ENCODE measurements at places on chromosomes 2 and 18.

DNA sequence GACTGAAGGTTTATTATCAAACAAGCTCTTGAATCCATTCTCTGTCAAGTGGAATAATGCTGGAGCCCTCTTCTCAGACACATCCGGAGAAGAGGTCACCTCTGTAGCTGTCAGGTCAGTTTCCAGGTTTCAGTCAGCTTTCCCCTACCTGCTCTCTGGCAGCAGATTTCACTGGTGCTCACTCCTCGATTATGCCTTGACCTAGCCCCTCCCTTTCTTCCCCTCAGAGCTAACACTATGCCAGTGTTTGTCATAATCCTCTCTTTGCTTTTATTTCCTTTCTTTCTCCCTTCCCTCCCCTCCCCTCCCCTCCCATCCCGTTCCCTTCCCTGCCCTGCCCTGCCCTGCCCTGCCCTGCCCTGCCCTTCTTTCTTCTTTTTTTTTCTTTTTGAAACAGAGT, 22.5 kb upstream of the PLEKHM3 start:
- no peak for DNase-seq

DNA sequence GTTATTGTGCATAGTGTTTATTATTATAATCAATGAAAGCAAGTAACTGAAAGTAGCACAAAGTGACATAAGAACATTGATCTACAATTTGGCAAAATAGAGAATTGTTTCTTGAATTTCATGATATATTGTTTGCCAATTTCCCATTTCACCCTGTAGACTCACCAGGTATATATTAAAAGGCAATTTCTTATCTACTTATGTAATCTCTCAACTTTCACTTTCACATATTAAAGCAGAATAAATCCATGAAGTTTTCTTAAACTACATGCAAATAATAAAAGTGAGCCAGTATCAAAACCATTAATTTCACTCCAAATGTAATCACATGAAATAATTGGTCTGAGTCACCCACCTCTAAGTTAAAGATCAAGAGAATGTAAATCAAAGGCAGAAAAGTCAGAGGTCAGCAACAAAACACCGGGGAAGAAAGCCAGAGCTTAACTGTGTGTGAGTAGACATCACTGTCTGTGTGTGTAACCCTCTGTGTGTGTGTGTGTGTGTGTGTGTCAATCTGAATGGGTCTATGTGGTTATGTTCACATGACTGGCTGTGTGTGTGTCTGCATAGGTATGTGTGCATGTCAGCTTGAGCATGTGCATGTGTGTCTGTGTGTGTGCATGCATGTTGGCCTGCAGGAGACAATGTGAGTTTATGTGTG, 44.1 kb downstream of the ZNF385B start:
- DNase-seq = no peak

GRCh38 chr2:63569740-63570139, 18.5 kb downstream of the WDPCP start:
- no peak for DNase-seq

DNA sequence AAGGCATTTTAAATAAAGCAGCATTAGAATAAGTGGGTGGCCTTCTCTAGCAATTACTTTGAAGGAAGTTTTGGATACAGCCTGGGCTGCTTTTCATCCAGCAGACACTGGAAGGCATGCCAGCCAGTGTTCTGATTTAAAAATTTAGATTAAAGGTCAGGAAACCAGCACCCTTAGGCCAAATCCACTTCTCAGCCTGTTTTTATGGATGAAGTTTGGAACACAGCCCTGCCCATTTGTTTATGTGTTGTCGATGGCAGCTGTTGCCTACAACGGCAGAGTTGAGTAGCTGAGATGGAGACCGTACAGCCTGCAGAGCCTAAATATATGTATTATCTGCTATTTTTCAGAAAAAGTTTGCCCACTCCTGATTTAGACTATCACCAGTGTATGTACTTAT, 313.6 kb upstream of the ACVR2A start:
- no peak for DNase-seq

GRCh38 chr2:47945046-47945781, 38.9 kb upstream of the FBXO11 start:
- no peak for DNase-seq

GRCh38 chr18:49193252-49193651, 242.5 kb upstream of the SMAD7 start:
- no peak for DNase-seq

DNA sequence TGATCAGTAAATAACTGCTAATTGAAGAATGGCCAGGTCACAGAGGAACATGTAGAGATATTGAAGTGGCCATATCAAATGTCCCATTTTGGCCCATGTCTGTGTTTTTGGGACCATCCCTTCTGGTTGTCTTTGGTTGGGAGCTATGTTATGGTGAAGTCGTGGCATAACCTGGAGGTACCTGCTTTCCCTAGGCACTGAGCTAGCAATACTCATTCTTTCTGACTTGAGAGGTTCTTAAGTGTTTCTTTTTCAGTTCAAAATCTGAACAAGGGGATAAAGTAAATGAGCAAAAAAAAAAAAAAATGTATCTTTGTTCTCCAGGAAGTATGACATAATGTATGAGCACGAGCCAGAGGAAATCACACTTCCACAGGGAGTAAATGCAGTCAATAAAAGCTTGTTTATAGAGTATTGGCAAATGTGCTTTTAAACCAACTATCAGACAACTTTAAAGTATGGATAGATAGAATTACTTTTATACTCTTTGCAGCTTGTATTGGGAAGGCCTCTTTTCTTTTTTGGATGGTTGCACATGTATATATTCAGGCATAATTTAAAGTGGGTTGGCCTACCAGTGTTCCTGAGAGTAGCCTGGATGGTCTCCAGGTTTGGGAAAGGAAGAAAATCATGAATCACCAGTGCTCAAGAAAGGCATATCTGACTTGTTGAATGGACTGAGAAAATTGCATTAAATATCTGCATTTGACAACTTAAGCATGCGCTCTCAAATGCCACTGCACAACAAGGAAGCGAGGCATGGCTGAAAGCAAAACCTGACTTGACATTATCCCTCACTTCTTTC, 125.0 kb downstream of the SPHKAP start:
- DNase-seq = no peak

- no peak for DNase-seq
These were observed 354.8 kb downstream of the MEIS1 start for GRCh38 chr2:66789741-66790140.

GRCh38 chr2:3633089-3633981, 24.7 kb upstream of the ALLC start:
- DNase-seq = no peak

DNA sequence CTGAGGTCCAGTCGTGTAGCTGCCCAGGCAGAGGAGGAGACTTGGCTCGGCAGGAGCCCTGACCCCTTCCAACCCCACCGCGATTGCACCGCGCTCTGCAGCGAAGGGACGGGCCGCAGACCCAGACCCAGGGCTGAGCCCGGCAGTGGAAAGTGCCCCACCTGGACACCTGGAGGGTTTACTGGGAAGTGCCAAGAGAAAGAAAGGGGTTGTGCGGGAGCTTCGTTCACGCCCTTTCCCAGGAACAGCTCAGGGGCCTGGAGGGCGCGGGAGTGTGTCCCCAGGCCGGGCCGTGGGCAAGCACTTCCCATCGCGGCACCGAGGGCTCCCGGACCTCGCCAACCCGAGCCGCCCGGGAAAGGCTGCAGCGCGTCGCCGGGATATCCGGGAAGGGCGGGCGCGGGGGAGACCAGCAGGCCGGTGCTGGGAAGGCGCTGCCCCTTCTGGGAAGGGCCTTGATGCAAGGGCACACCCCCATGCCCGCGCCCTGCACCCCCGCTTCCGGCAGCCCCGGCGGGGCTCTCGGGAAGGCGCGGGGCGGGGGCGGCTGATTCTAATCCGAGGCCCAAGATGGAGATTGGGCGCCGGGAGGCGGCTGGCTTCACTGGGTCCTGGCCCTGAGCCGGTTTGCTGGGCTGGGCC, 36.1 kb upstream of the MRPL33 start:
- peak; percentile 69 for DNase-seq

- no peak for DNase-seq
These were observed 55.5 kb upstream of the SLC8A1 start for GRCh38 chr2:40507432-40507831.

GRCh38 chr2:322326-322725, 34.4 kb upstream of the ALKAL2 start:
- no peak for DNase-seq

GRCh38 chr2:44168681-44169154, at the start of gene PPM1B:
Gene PPM1B (plus strand): TSS chr2:44168875. CDS start chr2:44201200, 32,325 bp downstream.
- DNase-seq = peak; percentile 100

DNA sequence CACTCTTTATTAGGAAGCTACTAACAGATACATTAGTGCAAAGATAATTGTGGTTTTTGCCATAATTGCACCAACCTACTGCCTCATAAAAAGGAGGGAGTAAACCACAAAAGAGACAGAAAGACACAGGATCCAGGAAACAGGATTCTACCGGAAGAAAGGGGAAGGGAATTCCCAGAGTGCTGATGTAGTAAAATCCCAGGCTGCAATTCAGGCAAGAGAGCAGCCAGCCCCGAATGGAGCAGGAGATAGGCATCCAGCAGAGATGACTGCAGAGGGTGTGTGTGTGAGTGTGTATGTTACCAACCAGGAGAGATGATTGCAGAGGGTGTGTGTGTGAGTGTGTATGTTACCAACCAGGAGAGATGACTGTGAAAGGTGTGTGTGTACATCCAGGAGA, 84.4 kb downstream of the KCNS3 start:
- DNase-seq = no peak

DNA sequence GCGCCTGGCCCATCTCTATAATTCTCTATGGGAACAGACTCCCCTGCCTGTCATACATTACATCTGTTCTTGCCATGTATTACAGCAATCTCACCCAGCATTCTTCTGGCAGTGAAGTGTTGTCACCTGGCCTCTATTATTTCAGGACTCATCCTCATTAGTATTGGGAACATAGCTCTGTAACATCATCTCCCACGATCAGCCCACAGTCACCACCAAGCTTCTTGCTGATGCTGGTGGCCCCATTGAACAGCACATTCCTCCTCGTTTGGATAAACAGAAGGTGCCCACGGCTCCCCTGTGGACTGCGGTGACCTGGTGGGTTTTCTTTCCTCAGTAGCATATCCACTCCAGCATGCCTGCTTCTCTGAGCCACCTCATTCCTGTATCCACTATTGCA, 21.5 kb downstream of the CHCHD5 start:
- no peak for DNase-seq

- no peak for DNase-seq
These were observed 8.3 kb downstream of the MYCN start for GRCh38 chr2:15948704-15948957.

DNA sequence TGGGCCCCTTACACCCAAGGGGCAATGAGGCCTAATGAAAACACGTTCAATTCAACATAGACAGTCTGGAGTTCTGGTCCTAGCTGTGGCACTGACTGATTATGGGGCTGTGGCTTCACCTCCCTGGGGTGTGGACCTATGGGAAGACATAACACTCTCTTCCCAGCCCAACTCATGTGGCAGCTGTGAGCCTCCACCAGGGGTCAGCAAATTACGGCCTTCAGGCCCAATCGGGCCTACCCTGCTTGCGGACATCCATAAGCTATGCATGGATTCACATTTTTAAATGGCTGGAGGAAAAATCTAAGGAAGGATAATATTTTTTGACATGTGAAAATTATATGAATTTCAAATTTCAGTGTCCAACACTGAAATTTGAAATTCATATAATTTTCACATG, 101.3 kb downstream of the LOXHD1 start:
- DNase-seq = peak; percentile 35

- DNase-seq = no peak
These were observed 51.7 kb downstream of the VIT start for GRCh38 chr2:36748166-36748565.

GRCh38 chr2:113093613-113093977, 25.8 kb downstream of the IL1F10 start:
- DNase-seq = no peak

GRCh38 chr18:74248595-74248994, 43.2 kb downstream of the CYB5A start:
- no peak for DNase-seq

- no peak for DNase-seq
These were observed 2.0 kb upstream of the CAPN10 start for GRCh38 chr2:240584486-240585031.

DNA sequence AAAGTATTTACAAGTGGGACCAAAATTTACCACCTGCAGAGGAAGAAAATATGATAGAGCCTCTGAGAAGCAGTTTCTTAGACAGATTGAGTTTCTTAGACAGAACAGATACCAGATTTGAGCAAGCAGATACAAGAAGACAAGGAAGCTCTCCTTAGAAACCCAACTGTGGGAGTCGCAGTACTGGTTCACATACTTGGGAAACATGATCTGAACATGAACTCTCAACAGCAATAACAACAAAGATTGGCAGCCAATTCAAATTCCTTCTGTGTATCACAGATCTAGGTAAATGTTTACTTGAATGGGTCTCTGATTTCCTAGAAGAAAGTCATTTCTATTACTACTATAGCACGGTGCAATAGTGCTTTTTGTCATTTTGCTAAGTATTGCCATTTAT, 82.1 kb downstream of the OLA1 start:
- no peak for DNase-seq

DNA sequence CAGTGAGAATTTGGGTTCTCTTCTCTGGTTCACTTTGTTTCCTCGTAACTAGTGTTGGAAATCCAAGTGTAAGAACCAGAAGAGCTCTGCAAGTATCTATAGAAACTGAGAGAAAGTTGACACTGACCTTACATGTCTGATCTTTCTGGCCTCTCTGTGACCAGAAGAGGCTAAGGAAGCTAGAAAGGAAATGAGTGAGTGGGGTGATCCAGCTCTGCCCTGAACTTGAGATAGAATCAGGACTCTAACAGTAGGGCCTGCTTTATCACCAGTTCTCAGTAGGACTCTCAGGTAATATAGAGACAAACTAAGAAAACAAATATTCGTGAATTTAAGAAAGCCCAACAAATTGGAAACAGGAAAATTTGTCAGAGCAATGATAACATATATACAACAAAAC, 441.2 kb upstream of the ZNF804A start:
- no peak for DNase-seq

DNA sequence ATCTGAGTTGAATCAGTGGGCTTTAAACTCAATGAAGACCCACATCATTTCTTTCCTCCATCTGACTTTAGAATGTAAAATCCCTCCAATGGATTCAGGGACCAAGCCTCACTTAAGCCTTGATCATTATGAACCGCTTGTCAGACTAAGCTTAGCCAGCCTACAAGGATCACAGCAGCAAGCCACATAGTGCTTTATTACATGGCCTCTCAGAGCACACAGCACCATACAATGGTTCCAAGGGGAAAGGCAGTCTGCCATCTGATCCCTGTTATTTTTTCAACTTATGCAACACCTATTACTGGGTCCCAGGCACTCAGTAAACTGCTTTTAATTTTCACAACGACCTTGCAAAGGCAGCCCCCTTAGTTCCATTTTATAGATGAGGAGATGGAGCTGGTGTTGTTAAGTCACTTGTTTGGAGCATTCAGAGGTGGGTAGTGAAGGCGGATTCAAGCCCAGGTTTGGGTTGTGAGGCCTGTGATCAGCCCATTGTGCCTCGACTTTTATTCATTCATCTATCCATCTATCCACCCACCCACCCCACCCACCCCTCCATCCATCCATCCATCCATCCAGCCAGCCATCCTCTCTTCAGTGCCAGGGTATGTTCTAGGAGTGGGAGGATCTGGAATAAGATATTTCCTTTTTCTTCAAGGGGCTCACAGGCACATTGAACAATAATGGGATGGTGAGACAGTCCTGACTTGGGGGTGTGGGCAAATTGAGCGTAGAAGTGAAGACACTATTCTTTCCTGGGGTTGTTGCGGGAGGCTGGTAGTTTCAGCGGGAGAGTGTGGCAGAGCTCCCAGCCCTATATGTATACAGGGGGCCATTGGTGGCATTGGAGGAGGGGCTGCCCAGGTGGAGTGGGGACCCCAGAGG, 141.2 kb downstream of the MYCN start:
- no peak for DNase-seq
